ENCODE measurements at places on chromosomes 4 and X.

DNA sequence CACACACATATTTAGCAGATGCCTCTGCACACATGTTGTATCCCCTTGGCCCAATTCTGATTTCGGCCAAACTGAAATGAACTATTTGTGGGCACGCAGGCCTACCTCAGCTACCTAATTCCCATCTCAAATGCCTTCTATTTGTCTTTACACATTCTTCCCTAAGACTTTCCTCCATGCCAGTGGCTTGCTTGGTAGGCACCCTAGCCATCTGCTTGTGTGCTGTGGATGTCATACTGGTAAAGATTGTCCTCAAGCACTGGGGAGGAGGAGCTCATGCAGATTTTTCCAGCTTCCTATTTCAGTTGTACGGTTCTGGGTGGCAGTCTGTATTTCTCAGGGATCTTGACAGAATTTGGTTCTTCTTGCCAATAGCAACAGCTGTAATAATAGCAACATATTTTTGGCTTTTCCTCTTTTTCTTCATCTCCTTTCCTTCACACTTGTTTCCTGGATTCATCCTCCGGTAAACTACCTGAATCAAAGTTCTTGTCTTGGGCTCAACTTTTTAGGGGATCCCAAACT lies 514.3 kb downstream of the ADGRL3 start:
- no peak for DNase-seq

DNA sequence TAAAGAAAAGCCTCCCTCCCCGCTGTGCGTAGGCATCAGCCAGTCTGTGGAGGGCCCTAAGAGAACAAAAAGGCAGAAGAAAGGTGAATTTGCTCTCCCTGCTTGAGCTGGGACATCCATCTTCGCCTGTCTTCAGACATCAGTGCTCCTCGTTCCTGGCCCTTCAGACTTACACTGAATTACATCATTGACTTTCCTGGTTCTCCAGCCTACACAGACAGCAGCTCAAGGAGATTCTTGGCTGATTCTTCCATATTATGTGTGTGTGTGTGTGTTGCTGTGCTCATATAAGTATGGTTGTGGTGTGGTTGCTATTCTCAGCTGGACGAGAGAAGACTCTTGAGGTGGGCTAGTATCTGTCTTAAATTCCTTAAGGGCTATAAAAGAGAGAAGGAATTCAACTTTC lies 35.5 kb upstream of the CD99L2 start:
- peak; percentile 82 for DNase-seq

GRCh38 chrX:7889680-7890079 lies 37.5 kb downstream of the PNPLA4 start:
- DNase-seq: peak; percentile 1

DNA sequence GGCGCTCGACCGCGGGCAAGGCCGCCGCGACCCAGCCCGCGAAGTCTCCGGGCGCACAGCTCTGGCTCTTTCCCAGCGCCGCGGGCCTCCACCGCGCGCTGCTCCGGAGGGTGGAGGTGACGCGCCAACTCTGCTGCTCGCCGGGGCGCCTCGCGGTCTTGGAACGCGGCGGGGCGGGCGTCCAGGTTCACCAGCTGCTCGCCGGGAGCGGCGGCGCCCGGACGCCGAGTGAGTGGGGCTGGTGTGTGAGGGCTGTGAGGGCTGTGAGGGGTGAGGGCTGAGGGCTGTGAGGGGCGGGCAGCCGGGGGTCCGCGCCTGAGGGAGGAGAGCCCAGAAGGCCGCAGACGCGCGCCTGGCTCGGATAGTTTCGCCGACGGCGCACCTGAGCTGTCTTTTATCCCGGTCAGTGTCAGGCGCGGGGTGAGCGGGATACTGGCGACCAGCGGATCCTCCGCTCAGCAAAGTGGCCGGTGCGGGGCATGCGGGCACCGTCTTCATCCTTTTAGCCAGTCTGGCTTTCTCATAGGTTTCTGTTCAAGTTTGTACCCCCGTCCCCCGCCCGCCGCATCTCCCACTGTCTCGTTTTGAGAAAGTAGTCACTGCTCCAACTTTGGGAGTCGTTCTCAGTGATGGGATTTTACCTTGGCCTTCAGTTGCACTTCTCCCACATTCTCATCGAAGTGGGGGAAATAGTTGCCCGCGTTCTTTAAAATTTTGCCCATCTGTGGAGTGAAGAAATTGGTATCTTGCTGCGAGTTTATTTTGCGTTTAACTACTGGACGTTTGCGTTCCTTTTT lies 586 bp downstream of the HERC5 start:
- DNase-seq: peak; percentile 13

DNA sequence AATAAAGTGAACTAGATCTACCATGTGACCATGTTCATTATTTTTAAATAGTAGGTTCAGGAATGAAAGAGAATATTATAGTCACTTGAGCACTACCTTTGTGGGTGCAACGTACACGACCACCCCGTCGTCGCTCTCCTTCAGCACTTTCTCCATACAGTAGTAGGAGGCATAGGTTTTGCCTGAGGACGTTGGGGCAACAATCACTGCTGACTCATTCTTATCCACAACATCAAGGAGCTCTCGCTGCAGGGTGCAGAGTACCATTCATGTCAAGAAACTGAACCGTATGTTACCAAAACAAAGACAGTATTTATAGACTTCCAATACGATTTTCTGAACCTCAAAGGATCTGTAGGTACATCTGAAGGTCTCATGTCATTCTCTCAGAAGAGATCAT lies 44.7 kb downstream of the DDX60 start:
- DNase-seq: no peak

- peak; percentile 6 for DNase-seq
Observed at GRCh38 chr4:122458625-122459024, 2.1 kb upstream of the IL2 start.

- peak; percentile 34 for DNase-seq
Observed at GRCh38 chr4:3115637-3116270, 41.3 kb downstream of the HTT start.

- DNase-seq: no peak
Observed at GRCh38 chr4:145326491-145326890, 146.1 kb upstream of the OTUD4 start.

GRCh38 chr4:47615385-47615784 lies 130.3 kb downstream of the ATP10D start:
- peak; percentile 52 for DNase-seq

- no peak for DNase-seq
Observed at GRCh38 chrX:46754586-46755061, 4.3 kb downstream of the SLC9A7 start.
